Fibroblast of skin of scalp (primary cell): ENCODE measurements at places on chromosomes 16 and 17.
A peak's percentile ranks its signal among the peaks of the same experiment; 100 is the strongest.

- no peak for DNase-seq
These were observed 108.1 kb upstream of the ERCC4 start for GRCh38 chr16:13811834-13812233.

DNA sequence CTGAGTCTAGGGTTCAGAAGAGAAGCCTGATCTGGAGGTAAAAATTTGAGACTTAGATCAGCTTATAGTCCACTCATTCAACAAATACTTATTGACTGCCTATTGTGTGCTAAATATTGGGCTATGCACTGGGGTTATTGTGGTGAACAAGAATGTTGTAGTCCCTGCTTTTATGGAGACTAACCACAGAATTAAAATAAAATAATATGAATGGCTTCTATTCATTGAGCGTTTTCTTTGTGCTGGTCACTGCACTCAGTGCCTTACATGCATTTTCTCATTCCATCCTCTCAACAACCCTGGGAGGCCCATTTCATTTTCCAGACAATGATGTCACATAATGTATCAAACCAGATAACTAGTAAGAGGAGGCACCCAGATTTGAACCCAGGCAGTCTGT, 4.8 kb downstream of the NEK8 start:
- DNase-seq, result no peak

GRCh38 chr16:24689128-24689527, 40.3 kb upstream of the TNRC6A start:
- DNase-seq, result peak; percentile 72

GRCh38 chr17:9371019-9371418, 204.6 kb downstream of the STX8 start:
- peak; percentile 89 for DNase-seq

GRCh38 chr16:22191532-22192260, 14.4 kb upstream of the EEF2K start:
- DNase-seq, result no peak

GRCh38 chr17:50848711-50849110, 13.3 kb downstream of the WFIKKN2 start:
- DNase-seq, result no peak

- no peak for DNase-seq
These were observed 21.3 kb upstream of the MFSD6L start for GRCh38 chr17:8820311-8821010.

GRCh38 chr17:41913798-41914197, 5.0 kb downstream of the ACLY start:
- no peak for DNase-seq

- DNase-seq, result no peak
These were observed 555.5 kb downstream of the WWOX start for GRCh38 chr16:78654929-78655328.

GRCh38 chr16:12767897-12768296, 35.8 kb downstream of the CPPED1 start:
- DNase-seq, result no peak

GRCh38 chr16:19696328-19696727, 21.7 kb downstream of the KNOP1 start:
- peak; percentile 84 for DNase-seq

DNA sequence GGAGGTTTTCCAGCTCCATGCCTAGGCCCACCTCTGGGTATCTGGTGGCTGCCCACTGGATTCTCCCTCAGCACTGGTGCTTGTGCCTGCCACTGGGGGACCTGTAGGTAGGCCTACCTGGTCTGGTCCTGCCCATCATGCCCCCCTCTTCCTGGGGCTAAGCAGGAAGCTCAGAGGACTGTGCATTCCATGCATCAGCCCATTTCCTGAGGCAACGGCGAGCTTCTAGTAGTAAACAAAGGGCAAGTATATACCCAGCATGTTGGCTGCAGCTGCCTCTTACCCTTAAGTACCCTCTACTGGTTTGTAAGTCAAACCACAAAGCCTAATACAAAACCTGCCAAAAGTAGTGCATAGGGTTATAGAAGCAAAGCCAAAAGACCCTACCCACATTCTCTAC, 37.5 kb downstream of the SDR42E1 start:
- DNase-seq, result no peak

DNA sequence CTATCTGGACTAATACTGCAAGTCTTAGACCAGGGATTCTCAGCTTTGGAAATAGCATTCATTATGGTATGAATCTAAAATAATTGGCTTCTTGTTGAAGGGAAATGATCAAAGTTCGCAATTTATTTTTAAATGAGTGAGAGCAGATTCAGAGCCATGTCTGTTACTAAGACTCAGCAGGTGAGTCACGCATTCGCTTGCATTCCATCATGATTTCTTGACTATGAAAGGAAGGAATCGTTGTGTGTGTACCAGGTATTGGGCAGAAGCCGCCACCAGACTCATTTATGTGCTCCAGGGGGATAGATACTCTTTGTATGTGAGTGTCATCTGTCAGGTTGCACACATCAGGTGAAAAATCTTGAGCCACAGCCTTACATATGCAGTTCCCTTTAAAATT, 10.8 kb downstream of the GSG1L2 start:
- no peak for DNase-seq

DNA sequence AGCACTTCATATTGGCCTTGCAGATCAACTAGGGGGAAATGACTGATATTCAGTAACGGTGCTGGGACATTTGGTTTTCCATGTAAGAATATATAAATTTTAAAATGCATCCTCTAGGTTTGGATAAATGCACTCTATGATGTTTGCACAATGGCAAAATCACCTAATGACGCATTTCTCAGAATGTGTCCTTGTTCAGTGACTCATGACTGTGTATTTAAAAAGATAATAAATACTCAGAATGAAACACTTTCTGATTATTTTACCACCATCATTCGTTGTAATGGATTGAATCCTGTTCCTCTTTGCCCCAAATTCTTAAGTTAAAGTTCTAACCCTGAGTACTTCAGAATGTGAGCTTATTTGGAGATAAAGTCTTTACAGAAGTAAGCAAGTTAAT, 17.2 kb upstream of the ADGRG1 start:
- no peak for DNase-seq

DNA sequence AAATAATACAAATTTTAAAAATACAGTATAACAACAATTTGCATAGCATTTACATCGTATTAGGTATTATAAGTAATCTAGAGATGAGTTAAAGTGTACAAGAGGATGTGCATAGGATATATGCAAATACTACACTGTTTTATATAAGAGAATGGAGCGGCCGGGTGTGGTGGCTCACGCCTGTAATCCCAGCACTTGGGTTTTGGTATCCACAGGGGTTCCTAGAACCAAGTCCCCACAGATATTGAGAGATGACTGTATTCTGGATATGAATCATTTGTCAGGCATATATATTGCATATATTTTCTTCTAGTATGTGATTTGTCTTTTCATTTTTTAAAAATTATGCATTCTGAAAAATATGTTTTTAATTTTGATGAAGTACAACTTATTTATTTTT, 77.5 kb upstream of the MSI2 start:
- no peak for DNase-seq

DNA sequence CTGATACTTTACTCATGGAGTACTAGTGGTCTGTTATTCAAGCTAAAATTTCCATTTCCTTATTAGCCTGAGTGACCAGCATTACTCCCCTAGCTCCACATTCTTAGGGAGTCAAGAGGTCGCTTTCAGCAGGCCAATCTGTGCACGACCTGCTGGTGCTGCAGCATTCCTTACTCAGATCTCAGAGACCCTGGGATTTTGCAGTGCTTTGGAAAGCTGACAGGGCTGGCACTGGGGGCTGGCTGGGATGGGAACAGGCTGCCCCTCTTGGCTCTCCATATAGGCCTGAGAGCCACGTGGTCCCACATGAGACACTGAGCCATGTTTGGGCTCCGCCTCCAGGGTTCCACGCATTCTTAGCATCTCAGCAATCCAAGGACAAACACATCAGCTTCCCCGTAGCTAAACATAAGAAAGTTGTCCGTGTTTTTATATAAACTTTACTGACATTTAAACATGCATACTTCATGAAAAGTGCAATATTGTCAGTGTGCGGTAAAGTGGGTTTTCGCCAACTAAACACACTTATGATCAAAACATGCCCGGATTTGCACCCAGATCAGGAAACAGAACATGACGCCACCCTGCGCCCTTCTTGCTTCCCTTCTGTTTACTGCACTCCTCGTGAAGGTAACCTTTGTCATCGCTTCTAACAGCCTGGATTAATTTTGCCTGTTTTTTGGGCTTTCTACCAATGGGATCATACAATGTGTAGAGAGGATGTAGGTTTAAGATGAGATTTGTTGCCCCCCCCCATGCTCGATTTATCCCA, 254.5 kb upstream of the CACNG5 start:
- DNase-seq, result peak; percentile 67

DNA sequence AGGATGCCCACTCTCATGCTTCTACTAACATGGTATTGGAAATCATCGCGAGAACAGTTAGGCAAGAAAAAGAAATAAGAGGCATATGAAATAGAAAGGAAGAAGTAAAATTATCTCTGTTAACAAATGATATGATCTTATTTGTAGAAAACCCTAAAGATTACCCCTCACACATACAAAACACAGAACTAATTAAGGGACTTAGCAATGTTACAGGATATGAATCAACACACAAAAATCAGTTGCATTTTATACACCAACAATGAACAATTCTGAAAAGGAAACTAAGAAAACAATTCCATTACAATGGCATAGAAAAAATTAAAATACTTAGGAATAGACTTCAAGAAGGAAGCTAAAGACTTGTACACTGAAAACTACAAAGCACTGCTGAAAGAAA, 2.7 kb upstream of the CAPNS2 start:
- peak; percentile 22 for DNase-seq

DNA sequence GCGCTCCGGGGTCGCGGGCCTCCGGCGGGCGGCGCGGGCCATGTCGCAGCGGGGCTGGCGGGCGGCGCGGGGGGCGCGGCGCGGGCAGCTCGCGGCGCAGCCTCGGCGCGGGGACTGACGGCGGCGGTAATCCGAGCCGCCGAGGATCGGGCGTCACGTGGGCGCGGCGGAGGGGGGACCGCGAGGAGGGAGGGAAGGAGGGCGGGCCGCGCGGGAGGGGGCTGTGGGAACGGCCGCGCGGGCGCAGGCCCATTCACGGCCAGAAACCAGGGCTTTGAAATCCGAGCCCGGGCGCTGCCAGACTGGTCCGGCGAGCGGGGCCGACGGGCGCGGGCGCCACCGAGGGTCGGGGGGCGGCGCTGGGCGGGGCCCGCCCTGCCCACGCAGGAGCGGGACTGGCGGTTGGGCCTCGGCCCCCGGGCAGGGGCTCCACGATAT, at the start of gene MTSS2:
TSS of gene MTSS2 (minus strand) at position 116 of the 438 bp plus-strand sequence. CDS start 262 bp downstream, outside the sequence.
- peak; percentile 90 for DNase-seq

DNA sequence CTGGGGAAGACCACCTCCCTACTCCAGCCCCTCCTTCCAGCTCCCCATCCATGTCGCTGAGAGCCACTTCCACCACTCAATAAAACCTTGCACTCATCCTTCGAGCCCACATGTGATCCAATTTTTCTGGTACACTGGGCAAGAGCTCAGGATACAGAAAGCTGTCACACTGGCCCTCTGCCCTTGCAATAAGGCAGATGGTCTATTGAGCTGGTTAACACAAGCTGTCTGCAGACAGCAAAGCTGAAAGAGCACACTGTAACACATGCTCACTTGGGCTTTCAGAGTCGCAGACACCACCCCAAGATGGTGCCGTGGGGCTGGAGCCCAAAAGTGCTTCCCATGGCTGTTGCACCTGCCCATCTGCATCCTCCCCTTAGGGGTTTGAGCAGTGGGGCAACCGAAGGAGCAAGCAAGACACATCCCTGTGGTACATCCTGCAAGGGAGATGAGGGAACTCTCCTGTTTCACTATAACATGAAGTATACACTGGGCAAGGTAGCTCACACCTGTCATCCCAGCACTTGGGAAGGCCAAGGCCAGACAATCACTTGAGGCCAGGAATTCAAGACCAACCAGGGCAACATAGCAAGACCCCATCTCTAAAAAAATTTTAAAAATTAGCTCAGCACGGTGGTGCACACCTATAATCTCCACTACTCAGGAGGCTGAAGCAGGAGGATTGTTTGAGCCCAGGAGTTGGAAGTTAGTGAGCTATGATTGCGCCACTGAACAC, 52.8 kb upstream of the C17orf78 start:
- no peak for DNase-seq

GRCh38 chr17:15255713-15256454, 9.2 kb downstream of the PMP22 start:
- peak; percentile 27 for DNase-seq

- no peak for DNase-seq
These were observed 10.8 kb downstream of the DNAJA2 start for GRCh38 chr16:46962629-46963028.

DNA sequence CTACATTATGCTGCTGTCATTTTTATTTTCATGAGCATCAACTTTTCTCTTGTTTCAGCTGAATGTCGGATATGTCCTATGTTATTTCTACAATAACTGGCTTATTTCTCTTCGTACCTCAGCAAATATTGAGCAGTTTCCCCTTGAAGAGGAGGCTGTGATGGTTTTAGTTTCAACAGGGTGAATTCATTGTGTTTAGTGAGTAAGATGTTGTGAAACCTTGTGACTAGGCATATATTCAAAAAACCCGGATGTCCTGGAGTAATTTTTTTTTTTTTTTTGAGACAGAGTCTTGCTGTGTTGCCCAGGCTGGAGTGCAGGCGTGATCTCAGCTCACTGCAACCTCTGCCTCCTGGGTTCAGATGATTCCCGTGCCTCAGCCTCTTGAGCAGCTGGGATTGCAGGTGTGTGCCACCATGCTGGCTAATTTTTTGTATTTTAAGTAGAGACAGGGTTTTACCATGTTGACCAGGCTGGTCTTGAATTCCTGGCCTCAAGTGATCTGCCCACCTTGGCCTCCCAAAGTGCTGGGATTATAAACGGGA, 11.1 kb downstream of the CPD start:
- DNase-seq, result no peak

- DNase-seq, result no peak
These were observed at the start of gene SPATA32 for GRCh38 chr17:45261577-45262515. Gene SPATA32, minus strand, starts transcription at chr17:45262094. Its CDS starts 78 bp downstream, at chr17:45262016.

- no peak for DNase-seq
These were observed 1.5 kb upstream of the PHKG2 start for GRCh38 chr16:30746638-30747175.

DNA sequence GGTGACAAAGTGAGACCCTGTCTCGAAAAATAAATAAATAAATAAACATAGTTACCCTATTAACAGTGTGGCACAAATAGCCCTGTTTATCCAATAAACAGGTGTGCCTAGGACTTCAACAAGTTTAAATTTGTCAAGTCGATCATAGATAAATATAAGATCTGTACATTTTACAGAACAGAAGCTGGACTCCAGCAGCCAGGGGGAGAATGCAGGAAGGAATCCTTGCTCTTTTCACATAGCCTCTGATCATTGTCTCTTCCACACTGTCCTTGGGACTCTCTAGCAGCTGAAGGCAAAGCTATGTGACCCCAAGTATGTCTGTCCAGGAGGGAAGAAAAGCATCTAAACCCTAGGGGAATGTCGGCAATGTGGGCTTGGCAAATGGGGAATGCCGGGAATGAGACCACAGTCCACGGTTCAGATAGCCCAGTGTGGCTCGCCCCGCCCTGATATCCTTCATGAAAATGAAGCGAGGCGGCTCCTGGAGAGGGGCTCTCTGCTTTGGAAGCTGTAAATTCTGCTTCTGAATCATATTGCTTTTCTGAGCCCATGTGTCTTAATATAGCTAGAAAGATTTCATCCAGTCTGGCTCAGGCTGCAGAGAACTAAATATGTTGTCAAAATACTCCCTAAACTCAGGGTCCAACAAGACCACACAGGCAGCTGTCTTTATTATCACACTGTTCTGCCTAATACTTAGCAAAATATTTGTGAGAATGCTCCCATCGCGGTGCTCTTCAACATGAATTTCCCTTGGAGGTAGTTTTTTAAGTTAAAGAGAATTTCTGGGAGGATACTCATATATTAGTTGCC, 24.9 kb upstream of the GRB2 start:
- peak; percentile 98 for DNase-seq
